RWPE2 (cell line): ENCODE measurements at places on chromosomes 13 and 19.

DNA sequence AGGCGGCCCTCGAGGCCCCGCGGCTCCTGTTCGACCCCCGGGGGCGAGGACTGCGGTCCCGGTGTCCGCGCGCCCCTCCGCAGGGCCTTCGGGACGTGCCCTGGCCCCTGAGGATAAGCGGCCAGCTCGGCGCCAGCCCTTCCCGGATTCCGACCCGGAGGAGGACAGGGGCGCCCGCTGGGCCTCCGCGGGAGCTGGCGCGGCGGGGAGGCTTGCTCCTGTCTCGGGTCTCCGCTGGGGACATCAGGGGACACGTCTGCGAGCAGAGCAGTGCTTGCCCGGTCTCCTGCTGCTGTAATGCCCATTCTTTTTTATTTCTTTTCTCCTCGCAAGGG is 829 bp downstream of the B3GLCT start:
- DNase-seq = no peak

- no peak for DNase-seq
These were observed 110.4 kb downstream of the RAB20 start for GRCh38 chr13:110450941-110451730.

DNA sequence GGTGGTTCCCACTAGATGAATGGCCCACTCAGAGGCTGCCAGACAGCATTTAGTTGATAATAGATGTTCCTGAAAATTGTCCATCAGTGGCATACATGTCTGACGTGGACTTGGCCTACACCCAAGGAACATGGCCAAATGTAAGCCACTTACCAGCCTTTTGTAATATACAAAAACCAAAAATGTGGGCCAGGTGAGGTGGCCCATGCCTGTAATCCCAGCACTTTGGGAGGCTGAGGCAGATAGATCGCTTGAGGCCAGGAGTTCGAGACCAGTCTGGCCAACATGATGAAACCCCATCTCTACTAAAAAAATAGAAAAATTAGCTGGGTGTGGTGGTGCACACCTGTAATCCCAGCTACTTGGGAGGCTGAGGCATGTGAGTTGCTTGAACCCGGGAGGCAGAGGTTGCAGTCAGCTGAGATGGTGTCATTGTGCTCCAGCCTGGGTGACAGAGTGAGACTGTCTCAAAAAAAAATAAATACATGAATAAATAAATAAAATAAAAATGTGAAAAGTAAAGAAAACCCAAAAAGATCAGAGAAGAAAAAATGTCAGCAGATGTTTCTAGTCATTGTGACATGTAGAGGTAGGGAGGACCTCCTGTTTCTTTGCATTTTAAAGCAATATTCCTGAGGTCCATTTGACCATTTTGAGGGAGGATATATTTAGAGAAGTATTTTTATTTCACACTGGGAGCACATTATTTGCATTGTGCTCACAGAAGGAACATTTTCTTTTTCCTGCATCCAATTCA is 7.1 kb upstream of the WTIP start:
- no peak for DNase-seq

DNA sequence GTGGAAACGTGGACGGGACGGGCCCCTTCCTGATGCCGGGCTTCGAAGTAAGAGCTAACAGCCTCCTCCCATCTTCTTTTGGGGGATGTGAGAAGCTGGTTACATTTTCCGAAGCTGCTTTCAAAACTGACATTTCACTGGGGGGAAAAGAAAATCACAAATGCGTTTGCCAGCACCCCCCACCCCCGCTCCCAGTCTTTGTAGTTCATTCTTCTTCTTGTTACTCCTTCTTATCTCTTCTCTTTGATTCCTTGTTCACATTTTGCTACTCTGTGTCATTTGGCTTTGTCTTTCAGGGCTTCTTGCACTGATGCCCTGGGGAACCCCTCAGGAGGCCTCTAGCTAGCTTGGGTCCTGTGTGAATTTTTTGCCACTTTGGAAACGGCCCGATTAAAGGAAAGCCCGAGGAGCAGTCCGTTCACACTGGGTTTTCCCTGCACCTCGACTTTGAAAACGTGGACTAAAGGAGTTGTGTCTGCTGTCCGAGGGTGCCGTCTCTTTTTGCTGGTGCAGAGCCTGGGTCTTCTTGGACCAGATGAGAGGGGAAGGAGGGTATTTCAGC is 1.3 kb downstream of the CARM1 start:
- no peak for DNase-seq

DNA sequence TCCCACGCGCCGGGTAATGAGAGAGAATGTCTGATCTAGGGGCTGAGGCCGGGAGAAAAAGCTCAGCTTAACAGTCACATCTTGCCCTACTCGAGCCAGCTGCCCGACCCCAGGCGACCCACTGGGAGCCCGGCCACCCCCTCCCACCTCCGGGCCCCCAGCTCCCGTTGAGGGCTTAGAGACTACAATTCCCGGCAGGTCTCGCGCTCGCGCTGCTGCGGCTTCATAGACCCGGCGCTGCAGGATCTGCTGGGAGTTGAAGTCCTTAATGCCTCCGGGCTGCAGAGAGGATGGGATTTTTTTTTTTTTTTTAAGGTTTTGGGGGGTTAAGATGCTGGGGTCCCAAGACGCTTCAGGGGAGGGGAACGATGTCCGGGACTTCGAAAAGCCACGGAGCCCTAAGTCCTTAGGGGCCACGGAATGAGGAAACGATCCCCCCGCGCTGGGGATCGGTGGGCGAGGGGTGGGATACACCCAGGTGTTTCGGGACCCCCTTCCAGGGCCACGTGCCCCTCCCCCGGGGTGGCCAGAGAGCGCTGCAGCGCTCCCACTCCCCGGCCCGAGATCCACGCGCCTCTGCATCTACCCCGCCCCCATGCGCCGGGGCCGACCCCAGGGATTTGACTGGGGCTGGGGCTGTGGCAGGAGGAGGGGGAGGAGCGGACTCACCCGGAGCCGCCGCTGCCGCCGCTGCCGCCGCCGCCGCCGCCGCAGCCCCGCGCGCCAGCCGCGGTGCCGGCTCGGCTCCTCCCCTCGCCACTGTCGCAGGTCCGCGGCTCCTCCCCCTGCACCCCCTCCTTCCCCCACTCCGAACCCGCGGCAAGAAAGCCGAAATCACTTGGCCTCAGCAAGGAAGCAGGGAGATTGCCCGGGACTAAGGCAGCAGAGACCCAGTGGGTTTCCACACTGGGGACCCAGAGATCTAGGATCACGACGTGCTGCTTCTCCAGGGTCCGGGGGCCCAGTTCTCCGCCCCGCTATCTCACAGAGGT is at the start of gene SYT3:
Gene SYT3 (minus strand): TSS at position 761 of the 992 bp plus-strand sequence. CDS start 2,470 bp downstream, outside the sequence.
- DNase-seq = no peak
